ENCODE measurements at places on chromosomes 3 and 15. TPM values are rescaled to one million over a fixed set of nuclear protein-coding genes. Genes with fewer than 3 reads are reported as not detected.

LIPH gene
- total RNA-seq: not detected

- DNase-seq: no peak
Measured at GRCh38 chr3:62229211-62229610, 144.1 kb downstream of the FEZF2 start.

DNA sequence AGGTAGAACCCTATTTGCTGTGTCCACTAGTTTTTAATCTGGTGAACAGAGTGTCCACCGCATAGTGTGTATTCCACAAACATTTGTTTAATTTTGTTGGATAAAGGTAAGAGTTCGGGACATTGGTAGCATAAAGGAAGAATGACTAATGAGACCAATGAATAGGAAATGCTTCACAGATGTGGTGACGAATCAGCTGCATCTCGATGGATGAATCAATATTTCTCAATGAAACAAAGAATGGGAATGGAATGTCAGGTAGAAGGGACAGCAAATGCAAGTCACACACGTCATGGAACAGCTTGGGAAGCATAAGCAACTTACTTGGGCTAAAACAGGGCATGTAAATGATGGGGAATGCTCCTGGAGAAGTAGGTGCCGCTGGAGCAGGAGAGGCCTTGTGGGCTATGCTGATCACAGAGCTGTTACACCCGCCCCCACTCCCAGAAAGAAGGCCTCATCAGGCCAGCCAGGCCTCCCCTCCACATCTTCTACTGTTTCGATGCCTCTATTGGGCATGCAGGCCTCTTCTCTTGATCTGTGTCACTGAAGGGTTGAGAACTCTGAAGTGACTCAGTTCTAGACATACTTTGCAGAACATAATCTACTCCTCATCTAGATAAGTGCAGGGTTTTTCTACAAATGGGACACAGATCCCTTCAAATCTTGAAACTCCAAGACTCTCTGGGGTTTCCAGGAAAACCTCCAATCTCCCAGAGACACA is 120.0 kb upstream of the GADL1 start:
- DNase-seq: no peak

- DNase-seq: no peak
Measured at GRCh38 chr15:99507504-99508310, 58.1 kb upstream of the MEF2A start.

DNA sequence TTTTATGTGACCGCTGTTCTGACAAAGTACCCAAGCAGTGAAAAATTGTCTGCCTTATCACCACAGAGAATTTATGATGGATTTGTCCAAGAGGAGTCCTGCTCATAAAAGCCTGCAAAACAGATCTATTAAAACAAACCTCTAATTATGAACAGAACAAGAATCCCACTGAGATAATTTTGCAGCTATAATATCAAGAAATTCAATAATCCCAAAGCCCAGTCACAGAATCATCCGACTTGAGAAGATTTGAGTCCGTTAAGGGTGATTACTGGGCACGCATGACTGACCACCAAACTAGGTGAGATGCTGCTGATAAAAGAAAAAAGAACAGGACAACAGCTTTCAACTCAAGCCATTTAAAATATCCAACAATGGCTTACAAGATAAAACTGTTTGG is 231.0 kb upstream of the WNT5A start:
- DNase-seq: no peak

DNA sequence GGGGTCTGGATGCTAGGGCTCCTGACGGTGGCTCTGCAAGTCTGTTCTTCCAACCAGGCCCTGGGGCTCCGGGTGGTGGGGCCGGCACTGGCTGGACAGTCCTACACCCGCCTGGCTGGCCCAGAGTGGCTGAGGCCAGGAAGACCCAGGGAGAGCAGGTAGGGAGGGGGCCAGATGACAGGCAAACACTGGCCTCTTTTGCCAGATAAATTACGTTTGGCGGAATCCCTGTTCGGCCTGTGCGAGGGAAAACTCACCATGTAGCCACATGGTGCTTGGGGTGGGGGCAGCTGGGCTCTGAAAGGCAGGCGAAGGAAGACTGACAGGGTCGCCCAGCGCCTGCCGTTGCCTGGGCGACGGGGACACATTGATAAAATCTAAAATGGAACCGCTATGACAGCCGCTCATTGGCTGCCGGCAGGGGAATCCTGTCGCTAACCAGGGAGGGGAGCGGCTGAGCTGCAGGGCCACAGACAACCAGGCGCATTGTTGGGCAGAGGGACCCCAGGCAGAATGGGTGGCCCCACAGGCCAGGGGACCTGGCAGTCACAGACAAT is 30.4 kb downstream of the IQSEC1 start:
- no peak for DNase-seq
